ENCODE measurements at places on chromosomes 3 and 15.

DNA sequence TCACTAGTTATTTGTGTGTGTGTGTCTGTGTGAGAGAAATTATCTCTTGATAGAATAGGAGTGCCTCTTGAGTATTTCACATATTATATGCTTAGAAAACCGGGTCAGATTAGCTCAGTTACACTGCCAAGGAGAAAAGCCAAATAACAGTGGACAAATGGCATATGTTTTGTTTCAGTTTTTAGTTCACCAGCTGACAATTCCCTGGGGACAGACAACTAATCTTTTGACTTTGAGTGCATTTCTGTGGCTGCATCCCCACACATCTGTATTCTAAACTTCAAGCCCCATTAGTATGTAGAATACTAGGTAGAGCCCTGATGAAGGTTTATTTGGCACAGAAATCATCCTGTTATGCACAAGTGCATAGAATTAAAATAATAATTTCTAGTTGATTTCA is 227.7 kb upstream of the CNTN3 start:
- no peak for DNase-seq

DNA sequence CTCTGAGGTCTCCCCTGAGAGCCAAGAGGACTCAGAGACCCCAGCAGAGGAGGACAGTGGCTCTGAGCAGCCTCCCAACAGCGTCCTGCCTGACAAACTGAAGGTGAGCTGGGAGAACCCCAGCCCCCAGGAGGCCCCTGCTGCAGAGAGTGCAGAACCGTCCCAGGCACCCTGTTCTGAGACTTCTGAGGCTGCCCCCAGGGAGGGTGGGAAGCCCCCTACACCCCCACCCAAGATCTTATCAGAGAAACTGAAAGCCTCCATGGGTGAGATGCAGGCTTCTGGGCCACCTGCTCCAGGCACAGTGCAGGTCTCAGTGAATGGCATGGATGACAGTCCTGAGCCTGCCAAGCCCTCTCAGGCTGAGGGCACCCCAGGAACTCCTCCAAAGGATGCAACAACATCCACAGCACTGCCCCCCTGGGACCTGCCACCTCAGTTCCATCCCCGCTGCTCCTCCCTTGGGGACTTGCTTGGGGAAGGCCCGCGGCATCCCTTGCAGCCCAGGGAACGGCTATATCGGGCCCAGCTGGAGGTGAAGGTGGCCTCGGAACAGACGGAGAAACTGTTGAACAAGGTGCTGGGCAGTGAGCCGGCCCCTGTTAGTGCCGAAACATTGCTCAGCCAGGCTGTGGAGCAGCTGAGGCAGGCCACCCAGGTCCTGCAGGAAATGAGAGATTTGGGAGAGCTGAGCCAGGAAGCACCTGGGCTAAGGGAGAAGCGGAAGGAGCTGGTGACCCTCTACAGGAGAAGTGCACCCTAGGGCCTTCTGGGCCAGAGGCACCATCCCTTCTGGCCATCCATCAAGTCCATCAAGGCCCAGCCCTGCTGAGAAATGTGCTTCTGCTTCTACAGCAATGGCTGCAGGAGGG is 23.6 kb downstream of the PLEKHO2 start:
- DNase-seq, result no peak

DNA sequence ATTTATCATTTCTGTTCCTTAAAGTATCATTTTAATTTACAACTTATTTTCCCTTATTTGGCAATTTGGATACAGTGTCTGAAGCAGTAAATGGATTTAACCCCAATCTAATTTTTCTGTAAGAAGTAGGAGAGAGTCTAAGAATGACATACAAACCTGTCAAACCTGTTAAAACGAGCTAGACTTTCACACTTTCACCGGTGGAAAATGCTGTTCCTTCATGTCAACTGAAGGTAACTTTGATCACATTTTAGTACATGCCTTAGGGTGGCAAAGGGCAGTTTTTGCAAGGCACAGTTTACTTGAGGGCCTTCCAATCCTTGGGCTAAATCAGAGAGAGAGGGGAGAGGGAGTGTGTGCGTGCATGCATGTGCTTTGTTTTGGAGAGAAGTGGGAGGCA is 221.4 kb downstream of the THSD4 start:
- no peak for DNase-seq

DNA sequence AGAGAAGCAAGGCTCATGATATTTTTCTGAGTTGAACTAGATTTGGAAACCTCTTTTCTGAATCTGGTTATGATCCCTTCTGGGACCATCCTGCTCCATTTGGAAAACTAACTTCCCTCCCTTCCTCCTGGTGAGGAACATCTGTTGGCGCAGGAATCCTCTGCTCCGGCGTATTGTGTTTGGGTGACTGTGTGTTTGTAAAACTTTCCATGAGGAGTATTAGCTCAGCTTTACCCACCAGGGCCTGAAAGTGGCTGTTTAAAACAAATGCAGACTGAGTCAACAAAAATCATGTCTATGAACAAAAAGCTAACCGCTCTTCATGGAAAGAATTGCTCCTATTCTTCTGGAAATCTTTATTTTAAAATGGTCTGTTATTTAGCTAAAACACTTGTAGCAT is 17.7 kb downstream of the STARD9 start:
- DNase-seq, result no peak

DNA sequence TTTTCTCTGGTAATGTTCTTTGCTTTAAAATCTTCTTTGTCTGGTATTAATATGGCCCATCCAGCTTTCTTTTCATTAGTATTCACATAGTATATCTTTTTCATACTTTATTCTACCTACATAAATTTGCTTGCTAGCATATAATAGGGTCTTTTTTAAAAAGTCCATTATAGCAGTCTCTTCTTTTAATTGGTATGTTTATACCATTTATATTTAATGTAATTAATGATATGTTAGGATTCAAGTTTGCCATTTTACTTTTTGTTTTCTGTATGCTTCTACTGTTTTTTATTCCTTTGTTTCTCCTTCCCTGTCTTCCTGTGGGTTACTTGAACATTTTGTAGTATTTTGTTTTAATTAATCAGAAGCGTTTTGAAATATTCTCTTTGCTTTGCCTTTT is 89.0 kb downstream of the CHCHD6 start:
- DNase-seq, result no peak

GRCh38 chr3:31439890-31440750 is 92.6 kb upstream of the STT3B start:
- no peak for DNase-seq

DNA sequence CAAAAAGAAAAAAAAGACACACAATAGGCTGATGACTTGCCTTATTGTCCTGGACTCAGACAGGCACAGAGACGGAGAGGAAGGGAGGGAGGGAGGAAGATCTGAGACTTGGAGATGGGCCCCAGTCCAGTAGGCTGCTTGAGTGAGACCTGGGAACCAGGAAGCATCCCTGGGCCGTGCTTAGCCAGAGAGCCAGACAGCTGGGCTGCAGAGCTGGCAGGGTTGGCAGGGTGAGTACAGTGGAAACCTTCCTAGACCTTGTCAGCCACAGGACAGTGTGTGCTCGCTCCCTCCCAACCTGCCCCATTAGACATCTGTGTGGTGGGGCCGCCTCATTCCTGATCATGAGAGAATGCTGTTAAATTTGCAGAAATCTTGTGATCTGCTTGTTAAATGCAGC is 107.9 kb upstream of the ALDH1A3 start:
- DNase-seq, result no peak

- no peak for DNase-seq
Observed at GRCh38 chr3:71987828-71988227, 202.9 kb upstream of the PROK2 start.

DNA sequence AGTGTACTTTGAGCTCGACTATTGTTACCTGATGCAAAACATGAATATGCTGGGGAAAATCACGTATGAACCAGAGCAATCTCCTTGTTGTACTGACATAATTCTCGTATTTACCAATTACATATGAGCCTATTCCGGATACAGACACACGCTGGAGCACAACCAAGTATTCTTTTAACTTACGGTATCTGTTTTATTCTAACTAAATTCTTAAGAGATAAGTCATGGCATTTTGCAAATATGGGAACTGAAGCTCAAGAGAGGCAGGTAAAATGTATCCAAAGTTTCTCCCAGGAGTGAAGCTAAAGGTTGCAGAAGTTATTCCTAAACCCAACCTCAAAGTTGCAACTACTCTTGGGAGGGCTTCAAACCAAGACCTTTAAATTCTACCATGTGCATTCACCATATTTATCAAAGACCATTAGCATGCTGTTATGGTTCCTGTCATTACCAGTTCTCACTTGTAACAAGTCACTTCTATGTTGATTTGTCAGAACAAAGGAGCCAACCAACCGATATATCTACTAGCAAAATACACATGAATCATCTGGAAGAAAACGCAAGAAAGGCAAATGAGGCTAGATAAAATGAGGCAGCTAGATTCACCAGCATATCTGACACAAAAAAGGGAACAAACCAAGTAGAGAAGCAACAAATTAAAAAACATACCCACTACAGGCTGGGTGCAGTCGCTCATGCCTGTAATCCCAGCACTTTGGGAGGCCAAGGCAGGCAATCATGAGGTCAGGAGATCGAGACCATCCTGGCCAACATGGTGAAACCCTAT is 17.8 kb downstream of the TBL1XR1 start:
- DNase-seq, result no peak

DNA sequence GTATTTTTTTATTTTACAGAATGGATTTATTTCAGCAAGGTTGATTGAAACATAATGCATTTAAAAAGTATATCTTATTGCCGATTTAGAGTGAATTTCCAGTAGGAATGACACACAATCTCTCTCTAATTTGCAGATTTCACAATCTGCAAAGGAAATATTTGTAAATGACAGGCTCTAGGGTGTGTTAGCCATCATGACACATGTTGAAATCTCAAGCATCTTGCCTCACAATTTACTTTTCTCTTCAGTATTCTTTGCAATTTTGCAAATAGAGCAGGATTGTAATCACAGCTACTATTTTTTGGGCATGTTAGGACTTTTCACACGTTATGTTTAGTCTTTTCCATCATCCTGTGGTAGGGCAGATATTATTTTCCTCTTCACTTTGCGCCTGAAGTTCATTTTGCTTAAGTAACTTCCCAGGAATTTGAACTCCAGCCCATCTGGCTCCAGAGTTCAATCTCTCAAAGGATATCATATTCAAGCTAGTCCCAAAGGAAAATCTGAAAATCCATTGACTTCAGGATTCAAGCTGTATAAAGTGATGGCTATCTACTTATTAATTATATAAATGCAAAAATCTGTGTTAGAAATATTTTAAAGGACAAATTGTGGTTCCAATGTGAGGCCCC is 55.4 kb downstream of the ATP13A4 start:
- DNase-seq, result no peak

DNA sequence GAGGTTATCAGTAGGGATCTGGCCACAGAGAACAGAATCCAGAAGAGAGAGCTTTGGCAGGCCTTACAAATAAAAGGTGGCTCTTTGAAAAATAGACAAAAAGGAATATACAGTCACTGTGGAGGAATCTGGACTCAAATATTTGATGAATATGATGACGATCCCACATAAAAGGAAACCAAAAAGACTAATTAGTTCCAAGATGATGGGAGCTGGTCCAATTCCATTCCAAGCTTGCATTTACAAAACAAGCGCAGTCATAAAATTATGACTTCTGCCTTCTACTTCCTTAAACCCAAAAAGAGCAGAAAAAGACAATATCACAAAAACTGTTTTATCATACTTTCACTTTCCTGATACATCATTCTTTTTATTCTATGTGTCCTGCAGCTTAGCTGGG is 285.8 kb downstream of the DIPK2A start:
- no peak for DNase-seq

- no peak for DNase-seq
Observed at GRCh38 chr15:60563539-60564404, 84.8 kb upstream of the ICE2 start.

GRCh38 chr3:110352841-110353604 is 718.6 kb upstream of the NECTIN3 start:
- no peak for DNase-seq

- no peak for DNase-seq
Observed at GRCh38 chr15:77624868-77625267, 7.8 kb downstream of the LINGO1 start.

DNA sequence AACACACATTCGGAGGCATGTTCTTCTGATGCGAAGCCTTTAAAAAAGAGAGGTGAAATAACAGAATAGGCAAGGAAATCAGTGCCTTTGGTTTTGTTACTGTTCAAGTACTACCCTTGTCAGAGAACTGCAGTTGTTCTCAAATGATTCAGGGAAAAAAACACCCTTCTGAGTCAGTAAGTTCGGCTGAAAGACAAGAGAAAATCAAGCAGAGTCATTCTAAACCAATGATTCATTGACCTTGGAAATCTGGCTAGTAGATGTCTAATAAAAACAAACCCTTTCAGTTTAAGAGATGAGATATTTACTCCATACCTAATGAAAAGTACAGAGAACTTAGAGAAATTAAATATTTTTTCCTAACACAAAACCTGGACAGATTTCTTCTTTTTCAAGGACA is 72.7 kb upstream of the ABI3BP start:
- DNase-seq, result no peak

GRCh38 chr3:158085931-158086330 is 20.3 kb downstream of the SHOX2 start:
- no peak for DNase-seq

DNA sequence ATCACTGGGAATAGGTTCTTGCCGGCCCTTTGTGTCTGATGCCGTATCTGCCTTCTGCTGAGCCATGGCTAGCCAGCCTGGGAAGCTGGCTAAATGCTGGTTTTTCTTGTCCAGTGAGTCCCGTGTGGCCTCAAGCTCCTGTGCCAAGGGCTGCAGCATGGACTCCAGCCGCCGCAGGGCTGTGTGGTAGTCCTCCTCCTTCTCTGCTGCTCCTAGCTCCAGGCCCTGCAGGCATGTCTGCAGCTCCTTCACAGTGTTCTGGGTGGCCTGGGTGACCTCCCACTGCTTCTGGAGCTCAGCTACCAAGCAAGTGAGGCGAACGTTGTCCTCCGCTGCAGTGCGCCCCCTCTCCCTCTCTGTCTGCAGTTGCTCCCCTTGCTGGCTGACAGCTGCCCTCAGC is 24.9 kb downstream of the CXCR6 start:
- no peak for DNase-seq

DNA sequence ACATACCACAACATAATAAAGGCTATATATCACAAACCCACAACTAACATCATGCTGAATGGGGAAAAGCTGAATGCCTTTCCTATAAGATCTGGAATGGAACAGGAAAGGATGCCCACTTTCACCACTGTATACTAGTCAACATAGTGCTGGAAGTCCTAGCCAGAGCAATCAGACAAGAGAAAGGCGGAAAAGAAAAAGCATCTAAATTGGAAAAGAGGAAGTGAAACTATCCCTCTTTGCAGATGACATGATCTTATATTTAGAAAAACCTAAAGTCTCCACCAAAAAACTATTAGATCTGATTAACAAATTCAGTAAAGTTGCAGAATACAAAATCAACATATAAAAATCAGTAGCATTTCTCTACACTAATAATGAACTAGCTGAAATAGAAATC is 14.6 kb upstream of the PIK3CA start:
- no peak for DNase-seq

GRCh38 chr3:51680663-51681230 is 9.7 kb downstream of the TEX264 start:
- no peak for DNase-seq

GRCh38 chr3:192831111-192831644 is 86.5 kb downstream of the MB21D2 start:
- DNase-seq, result peak; percentile 36
